ENCODE measurements at places on chromosomes 1 and 21. TPM values are rescaled to one million over a fixed set of nuclear protein-coding genes. Genes with fewer than 3 reads are reported as not detected.

RCSD1 gene
- not detected for total RNA-seq

S100A7 gene
- total RNA-seq, result not detected

TBX15 gene
- 38.7 TPM for total RNA-seq

CHODL gene
- total RNA-seq, result not detected

C4BPB gene
- not detected for total RNA-seq

MYBPH gene
- 1.4 TPM for total RNA-seq

KRTAP13-2 gene
- total RNA-seq, result not detected

GRCh38 chr1:156124557-156125483, 10.3 kb downstream of the LMNA start:
- peak overlapping the region; percentile 100 for H3K27ac ChIP-seq
- peak overlapping the region; percentile 100 for H3K4me3 ChIP-seq
- peaks cover 8% of the 10 kb centered on the region for H3K36me3 ChIP-seq
- peaks cover 93% of the 10 kb centered on the region for H3K4me1 ChIP-seq

DNA sequence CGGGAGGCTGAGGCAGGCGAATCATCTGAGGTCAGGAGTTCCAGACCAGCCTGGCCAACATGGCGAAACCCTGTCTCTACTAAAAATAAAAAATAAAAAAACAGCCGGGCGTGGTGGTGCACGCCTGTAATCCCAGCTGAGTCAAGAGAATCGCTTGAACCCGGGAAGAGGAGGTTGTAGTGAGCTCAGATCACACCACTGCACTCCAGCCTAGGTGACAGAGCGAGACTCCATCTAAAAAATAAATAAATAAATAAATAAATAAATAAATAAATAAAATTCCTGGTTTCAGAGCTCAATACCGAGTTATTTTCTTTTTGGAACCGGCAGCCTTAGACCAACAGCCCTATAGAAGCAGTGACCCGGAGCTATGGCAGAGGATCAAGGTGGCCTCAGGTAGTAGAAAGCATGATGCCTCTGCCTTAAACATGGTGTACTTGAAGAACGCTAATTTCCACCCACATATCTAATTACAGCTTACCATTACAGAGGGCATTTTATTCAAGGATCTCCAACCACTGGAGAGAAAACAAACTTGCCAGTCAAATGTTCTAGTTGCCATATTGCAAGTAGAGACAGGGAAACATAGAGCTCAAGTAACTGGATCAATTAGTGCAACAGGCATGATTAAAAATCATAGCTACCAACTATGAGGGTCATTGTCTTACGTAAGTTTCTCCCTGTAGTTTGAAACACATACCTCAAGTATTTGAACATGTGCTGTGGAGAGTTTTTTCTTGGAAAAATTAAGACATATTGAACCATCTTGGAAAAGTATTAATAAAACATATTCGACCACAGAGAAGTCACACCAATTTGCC, 2.0 kb upstream of the ENAH start:
- DNase-seq, result no peak
- peak overlapping the region; percentile 94 for H3K27ac ChIP-seq
- no peaks in the 10 kb centered on the region for H3K27me3 ChIP-seq
- H3K36me3 ChIP-seq, result no peaks in the 10 kb centered on the region
- H3K4me1 ChIP-seq, result peaks cover 55% of the 10 kb centered on the region

DNA sequence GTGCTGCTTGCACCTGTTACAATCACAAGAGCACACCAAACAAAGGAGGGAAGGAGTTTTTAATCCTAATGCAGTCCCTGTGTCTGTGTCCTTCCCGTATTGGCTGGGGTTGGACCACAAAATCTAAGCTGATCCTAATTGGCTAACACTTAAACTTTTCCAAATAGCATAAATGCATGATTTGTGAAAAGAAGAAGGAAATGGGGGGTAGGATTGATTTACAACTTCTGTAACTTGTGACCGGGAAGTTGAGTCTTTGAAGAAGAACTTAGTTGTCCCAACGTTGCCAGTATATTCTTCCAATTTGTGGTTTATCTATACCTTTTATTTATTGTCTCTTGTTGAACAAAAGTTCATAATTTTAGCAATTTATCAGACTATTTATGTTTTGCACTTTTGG, 11.8 kb upstream of the IPP start:
- no peak overlapping the region for H3K27ac ChIP-seq
- H3K36me3 ChIP-seq, result no peaks in the 10 kb centered on the region
- no peak for DNase-seq
- H3K4me1 ChIP-seq, result peaks cover 5% of the 10 kb centered on the region
- H3K4me3 ChIP-seq, result no peak overlapping the region

GRCh38 chr1:210151052-210151672, 81.4 kb upstream of the SERTAD4 start:
- no peak overlapping the region for H3K27ac ChIP-seq
- no peaks in the 10 kb centered on the region for H3K36me3 ChIP-seq
- DNase-seq, result no peak
- H3K4me1 ChIP-seq, result no peaks in the 10 kb centered on the region
- H3K27me3 ChIP-seq, result no peaks in the 10 kb centered on the region

- H3K4me3 ChIP-seq, result peak overlapping the region; percentile 50
- peaks cover 100% of the 10 kb centered on the region for H3K27me3 ChIP-seq
- DNase-seq, result no peak
Observed at GRCh38 chr1:50424045-50424883, 1.0 kb upstream of the DMRTA2 start.

DNA sequence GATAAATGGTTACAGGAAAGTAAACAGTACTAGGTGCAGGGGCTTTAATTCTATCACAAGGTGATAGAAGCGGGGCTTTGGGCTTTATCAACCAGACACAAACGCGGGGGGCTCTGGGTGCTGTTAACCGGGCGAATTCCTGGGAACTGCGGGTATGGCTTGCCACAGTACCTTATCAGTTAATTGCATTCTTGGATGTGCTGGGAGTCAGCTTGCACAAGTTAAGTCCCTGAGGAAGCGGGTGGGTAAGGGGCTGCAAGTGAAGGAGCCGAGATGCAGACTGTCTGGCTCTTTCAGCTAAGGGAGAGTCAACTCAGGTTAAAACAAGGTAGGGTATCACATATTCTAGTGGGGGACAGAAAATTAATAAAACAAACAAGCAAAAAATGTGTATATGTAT, 661 bp downstream of the GBP4 start:
- H3K27me3 ChIP-seq, result no peaks in the 10 kb centered on the region
- H3K4me3 ChIP-seq, result peak overlapping the region; percentile 60
- H3K4me1 ChIP-seq, result no peaks in the 10 kb centered on the region
- H3K36me3 ChIP-seq, result no peaks in the 10 kb centered on the region

DNA sequence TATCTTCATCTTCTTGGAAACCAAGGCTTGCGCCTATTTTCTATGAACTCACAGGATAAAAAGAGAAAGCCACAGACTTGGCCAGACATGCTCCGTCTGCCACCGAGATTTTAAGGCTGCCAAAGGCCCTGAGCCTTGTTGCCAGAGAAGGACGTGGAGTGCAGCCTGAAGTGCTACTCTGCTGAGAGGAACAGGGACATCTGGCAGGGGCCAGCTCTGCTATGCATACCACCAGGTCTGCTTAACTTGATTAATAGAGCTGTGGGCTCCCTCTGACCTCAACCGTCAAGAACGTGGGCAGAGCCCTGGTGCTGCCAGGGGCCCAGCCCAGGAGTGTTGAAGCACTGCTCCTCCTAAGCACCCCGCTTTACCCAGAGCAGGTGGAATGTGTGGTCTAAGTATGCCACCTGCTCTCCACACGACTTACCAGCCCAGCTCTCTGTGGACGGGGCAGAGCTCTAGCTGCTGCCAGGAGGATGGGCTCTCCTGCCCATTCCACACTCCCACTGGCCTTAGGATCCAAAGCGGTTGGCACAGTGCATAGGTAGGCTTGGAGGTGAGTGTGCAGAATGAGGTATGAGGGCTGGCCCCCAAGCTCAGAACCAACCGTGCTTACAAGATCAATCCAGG, 10.6 kb downstream of the HCRTR1 start:
- H3K4me3 ChIP-seq, result no peak overlapping the region
- no peaks in the 10 kb centered on the region for H3K27me3 ChIP-seq
- DNase-seq, result peak; percentile 25
- peaks cover 30% of the 10 kb centered on the region for H3K36me3 ChIP-seq
- H3K4me1 ChIP-seq, result peaks cover 27% of the 10 kb centered on the region

- peaks cover 10% of the 10 kb centered on the region for H3K4me1 ChIP-seq
- H3K27ac ChIP-seq, result no peak overlapping the region
- H3K36me3 ChIP-seq, result no peaks in the 10 kb centered on the region
Observed at GRCh38 chr1:112712191-112712590, 2.9 kb downstream of the PPM1J start.

- H3K4me1 ChIP-seq, result no peaks in the 10 kb centered on the region
- H3K4me3 ChIP-seq, result no peak overlapping the region
- peaks cover 9% of the 10 kb centered on the region for H3K27me3 ChIP-seq
- DNase-seq, result no peak
- no peak overlapping the region for H3K27ac ChIP-seq
- no peaks in the 10 kb centered on the region for H3K36me3 ChIP-seq
Observed at GRCh38 chr1:167182571-167183320, 37.9 kb upstream of the POU2F1 start.

Data from GM23248 (cell line).